ENCODE measurements at places on chromosomes 4 and X. TPM values are rescaled to one million over a fixed set of nuclear protein-coding genes. Genes with fewer than 3 reads are reported as not detected.

SNX25 gene
- 25.8 TPM for polyA plus RNA-seq

DNA sequence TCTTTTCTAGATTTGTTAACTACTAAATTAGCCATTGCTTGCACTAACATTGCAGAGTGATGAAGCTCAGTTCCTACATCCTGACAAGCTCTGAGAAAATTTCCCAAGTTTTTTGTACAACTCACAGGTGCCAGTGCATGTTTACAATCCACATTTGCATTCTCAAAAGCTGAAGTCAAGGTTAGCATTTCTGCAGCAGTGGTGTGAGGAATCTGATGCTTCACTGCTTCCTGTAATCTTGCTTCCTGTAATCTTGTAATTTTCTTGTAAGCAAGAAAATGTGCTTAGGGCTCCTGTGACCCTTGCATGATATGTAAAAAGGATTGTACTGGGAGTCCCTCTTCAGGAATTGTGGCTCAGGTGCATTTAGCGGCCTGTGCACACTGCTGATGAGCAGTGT, 207.4 kb upstream of the CXCL13 start:
- DNase-seq: no peak

DNA sequence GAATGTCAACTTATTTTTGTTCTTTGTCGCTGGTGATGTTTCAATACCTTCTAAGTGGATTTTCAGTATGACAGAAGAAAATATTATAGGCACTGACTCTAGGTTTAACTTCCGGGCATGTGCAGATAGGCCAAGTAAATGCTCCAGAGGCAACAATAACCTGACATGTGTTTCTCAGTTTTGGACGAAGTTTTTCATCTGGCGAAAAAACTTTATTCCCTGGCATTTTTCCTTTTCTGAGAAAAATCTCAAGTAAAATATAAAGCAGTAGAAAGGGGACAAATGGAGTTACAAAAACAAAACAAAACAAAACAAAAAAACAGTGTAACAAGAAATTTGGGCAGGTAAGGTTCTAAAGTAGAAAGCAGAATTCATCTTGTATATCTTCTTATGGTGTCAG, 173.5 kb downstream of the ANTXR2 start:
- no peak for DNase-seq

- no peak for DNase-seq
Measured at GRCh38 chrX:65516756-65517155, 17.8 kb downstream of the LAS1L start.

CDX4 gene
- not detected for polyA plus RNA-seq

- DNase-seq: no peak
Measured at GRCh38 chr4:152011469-152011868, 250.7 kb upstream of the GATB start.

DNA sequence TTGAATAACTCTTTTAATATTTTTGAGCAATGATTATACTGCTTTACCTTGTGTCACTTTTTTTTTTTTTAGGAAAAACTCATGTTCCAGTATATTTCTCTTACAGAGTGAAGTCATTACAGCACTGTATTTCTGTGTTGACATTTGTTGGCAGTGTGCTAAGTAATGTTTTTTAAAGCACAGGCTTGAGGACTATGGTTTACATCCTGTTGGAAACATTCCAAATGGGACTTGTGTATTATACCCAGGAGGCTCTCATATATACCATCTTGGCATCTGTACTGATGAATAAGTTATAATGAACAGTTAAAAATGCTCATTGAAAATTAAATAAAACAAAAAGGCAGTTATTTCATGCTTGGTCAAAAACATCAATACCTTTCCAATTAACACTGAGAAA, 33.8 kb downstream of the CEP44 start:
- DNase-seq: no peak
